ENCODE measurements at places on chromosomes 3 and 15.

GRCh38 chr15:78080088-78080460 is 2.6 kb upstream of the TBC1D2B start:
- no peak for DNase-seq

DNA sequence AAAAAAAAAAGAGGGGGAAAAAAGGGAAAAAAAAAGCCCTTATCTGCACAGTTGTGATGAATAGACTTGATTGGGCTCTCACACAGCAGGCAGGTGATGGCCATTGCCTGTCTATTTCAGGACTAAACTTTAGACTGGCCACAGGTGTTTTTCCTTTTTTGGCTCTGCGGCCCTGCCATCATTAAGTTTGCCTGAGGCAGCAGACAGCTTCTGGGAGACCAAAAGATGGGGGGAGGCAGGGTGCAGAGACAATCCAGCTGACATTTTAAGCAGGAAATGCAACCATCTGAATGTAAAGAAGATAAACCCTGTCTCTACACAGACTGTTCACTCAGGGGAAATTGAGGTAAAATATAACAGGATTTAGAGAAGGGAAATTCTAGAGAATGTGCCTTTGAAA is 295.0 kb upstream of the KCNH8 start:
- DNase-seq: no peak

GRCh38 chr3:72636969-72637597 is 211.2 kb downstream of the SHQ1 start:
- no peak for DNase-seq

GRCh38 chr15:47663101-47663500 is 54.2 kb upstream of the SEMA6D start:
- no peak for DNase-seq

- no peak for DNase-seq
These were observed 58.2 kb downstream of the ZNF445 start for GRCh38 chr3:44419116-44419922.

- DNase-seq: no peak
These were observed 74.6 kb downstream of the CNTN3 start for GRCh38 chr3:74539876-74540275.

DNA sequence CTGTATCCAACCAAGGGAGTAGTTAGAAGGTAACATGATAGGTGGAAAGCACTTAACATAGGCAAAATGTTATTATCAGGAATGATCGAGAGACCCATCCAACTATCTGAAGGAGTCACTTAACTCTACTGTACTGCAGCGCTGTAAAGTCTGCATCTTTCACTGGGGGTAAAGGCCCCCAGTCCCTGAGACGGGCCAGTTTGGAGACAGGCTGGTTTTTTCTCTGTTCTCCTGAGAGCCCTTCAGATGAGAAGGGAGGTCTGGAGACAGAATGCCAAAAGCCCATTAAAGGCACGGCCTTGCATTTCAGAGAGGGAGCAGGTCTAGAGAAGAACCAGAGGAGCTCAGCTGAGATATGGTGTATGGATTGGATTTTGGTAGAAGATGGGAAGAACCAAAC is 71.3 kb upstream of the CGNL1 start:
- DNase-seq: no peak

DNA sequence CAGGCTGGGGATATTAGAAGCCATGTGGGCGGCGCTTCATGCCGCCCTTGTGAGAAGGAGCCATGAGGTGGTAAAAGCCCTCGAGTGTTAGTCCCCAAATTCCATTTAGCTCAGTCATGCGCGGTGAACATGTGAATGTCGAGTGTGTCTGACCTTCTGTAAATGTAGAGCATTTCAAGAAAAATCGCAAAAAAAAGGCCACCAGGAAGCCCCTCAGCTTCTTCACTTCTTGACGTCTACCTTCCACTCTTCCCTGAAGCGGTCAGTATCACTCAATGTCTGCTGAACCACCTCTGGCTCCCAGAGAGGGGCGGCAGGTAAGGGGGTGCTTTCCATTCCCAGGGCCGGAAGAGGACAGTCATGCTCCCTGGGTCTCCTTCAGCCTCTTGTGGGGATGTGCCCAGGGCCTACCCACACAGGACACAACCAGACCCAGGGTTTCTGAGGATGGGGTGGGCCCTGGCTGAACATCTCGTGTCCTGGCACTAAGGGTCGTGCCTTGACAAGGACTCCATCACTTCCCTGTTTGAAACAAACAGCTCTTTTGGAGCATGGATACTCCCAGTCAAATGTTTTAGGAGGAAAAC is 274.9 kb downstream of the FAM43A start:
- no peak for DNase-seq

GRCh38 chr15:81007428-81008064 is 6.8 kb downstream of the TLNRD1 start:
- no peak for DNase-seq

DNA sequence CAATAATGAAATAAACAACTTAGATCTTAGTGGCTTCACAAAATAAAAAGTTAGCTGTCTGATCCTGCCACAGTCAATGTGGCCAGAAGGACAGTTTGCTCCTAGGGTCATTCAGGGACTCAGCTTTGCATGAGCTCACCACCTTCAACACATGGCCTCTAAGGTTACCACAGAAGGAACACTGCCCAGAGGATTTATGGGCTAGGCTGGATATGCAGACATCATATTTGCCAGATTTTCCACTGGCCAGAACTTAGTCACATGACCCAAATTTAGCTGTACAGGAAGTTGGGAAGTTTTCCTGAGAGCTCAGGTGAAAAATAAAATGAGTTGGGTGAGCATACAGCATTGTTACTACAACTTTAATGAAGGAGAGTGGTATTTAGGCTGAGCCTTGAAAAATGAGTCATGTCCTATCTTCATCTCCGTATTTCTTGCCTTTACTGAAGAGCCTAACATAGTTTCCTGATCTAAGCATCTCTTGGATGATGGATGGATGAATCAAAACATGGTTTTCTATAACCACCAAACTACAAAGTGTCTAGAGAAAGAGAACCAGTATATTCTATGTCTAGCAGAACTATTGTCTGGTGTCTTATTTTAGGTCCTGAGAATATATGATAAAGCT is 54.9 kb upstream of the TMEM108 start:
- no peak for DNase-seq

DNA sequence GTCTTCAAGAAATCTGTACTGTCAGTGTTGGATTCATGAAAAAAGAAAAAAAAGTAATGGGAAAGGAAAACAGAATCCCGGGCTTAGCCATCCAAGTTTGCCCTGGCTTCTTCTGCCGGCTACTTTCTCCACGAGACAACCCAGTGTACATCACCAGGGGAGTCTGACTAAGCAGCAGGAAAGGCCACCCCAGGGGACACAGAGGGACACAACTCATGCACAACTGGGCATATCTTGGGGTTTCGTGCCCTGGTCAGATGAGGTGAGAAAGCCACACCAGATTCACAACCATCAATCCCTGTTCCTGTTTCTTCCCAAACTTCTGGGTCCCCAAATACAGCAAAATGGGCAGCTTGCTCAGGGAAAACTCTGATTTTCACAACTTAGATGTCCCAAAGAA is 33.2 kb downstream of the ADAMTS17 start:
- DNase-seq: no peak

- no peak for DNase-seq
These were observed 11.0 kb downstream of the VILL start for GRCh38 chr3:38001456-38002081.

- no peak for DNase-seq
These were observed 1.0 kb upstream of the KLF15 start for GRCh38 chr3:126358038-126358815.

GRCh38 chr3:64311424-64312061 is 86.3 kb upstream of the PRICKLE2 start:
- no peak for DNase-seq

GRCh38 chr15:63967616-63968015 is 78.7 kb downstream of the DAPK2 start:
- DNase-seq: no peak
